ENCODE measurements at places on chromosomes 6 and 20.
A peak's percentile ranks its signal among the peaks of the same experiment; 100 is the strongest.

GRCh38 chr6:16527691-16528090, 233.6 kb downstream of the ATXN1 start:
- DNase-seq, result no peak

- DNase-seq, result peak; percentile 5
These were observed 6.0 kb downstream of the CD83 start for GRCh38 chr6:14123386-14124111.

DNA sequence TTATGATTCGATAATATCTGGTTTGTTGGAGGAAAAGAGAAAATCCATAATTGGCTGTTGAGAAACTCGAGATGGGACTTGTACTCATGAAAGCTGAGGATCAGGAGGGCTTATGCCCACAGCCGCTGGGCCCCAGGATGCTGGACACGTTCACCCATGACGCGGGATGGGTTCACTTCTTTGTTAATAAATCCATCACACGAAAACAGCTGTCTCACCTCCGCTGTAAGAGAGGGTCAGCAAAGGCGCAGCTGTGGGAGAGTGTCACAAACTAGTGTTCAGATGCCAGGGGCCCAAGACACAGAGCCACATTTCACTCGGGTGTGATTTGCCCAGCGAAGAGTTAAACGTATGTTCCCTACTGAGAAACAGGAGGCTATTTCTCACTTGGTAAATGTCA, 315.1 kb downstream of the THBS2 start:
- DNase-seq, result no peak

GRCh38 chr6:7732228-7732627, 6.3 kb downstream of the BMP6 start:
- DNase-seq, result no peak

DNA sequence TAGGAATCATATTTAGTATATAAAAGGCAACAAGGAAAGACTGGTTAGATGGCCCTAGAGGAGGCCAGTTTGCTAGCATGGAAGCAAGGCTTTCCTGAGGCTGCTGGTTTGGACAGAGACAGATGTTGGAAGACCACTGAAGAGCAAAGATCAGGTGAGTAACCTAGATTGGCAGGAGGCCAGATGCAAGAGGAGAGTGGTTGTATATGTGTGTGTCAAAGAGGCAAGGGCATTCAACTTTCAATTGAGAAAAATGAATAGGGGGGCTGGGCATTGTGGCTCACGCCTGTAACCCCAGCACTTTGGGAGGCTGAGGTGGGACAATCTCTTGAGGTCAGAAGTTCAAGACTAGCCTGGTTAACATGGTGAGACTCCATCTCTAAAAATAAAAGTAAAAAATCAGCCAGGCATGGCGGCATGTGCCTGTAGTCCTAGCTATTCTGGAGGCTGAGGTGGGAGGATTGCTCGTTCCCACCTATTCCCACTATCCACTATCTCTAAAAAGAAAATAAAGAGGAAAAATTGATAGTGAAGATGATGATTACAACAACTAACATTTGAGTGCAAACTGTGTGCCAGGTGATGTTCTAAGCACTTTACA, 79.8 kb downstream of the PRDM1 start:
- peak; percentile 14 for DNase-seq

- DNase-seq, result no peak
These were observed 80.6 kb upstream of the PROKR2 start for GRCh38 chr20:5397393-5397792.

GRCh38 chr6:119453242-119454200, 104.0 kb upstream of the MAN1A1 start:
- no peak for DNase-seq

DNA sequence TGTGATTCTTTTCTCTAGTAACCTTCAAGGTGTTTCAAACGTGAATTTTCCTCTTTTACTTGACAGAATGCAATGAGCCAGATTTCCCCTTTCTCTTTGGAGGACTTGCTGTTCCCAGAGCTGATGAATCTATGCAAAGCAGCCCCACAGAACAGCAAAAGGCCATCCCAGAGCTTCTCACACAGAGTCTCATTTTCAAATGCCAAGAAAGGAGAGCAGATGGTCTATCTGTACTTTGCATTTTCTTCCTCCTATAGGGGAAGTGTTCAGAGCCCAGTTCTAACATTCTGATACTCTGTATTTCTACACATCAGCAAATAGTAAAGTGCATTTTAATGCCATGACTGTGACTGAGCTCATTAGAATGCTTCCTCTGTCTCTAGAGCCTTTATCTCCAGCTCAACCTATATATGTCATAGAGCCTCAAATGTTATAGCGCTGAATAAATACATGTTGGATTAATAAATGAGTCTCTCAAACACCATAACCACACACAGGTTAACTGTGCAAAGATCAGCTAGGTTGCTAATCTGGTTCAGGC, 81.8 kb upstream of the EYA4 start:
- no peak for DNase-seq

GRCh38 chr20:4972506-4973251, 28.6 kb downstream of the SLC23A2 start:
- DNase-seq, result no peak

DNA sequence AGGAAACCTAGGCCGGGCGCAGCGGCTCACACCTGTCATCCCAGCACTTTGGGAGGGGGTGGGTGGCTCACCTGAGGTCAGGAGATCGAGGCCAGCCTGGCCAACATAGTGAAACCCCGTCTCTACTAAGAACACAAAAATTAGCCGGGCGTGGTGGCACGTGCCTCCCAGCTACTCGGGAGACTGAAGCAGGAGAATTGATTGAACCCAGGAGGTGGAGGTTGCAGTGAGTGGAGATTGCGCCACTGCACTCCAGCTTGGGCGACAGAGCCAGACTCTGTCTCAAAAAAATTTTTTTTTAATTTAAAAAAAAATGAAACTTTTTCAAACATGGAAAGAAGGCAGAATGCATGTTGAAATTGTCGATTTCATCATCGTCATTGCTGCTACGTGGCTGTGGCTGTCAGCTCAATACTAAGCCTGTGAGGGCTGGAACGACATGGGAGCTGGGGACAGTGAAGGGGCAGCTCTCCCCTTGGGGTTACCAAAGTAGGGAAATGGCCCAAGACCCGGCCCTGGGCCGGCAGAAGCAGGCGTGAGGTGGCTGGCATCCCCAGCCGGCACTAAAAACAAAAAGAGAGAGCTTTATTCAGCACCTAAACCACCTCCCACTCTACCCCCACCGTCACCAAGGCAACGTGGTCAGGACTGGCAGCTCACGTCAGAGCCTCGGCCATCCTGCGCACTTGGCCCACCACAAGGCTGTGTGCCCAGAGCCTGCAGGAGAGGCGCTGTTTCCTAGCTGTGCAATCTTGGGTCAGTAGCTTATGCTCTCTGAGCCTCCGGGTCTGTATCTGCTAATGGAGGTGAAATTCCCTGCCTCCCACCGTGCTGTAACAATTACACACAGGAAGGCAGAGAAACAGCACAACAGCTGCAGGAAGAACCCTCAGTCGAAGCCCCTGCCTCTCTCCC, 30.8 kb downstream of the AGPAT4 start:
- peak; percentile 87 for DNase-seq

DNA sequence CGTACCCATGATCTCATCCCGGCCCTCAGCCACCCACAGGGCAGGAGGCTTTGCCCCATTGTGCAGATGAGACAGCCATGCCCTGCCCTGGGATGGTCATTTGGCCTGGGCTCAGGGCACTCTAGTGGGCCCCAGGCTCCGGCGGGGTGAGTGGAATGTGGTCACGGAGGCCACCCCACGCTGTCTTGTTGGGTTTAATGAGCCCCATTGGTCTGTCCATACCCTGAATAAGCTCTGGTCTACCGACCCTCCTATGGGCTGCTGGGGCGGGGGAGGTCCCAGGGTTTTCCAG, 50.6 kb downstream of the FGD2 start:
- no peak for DNase-seq

DNA sequence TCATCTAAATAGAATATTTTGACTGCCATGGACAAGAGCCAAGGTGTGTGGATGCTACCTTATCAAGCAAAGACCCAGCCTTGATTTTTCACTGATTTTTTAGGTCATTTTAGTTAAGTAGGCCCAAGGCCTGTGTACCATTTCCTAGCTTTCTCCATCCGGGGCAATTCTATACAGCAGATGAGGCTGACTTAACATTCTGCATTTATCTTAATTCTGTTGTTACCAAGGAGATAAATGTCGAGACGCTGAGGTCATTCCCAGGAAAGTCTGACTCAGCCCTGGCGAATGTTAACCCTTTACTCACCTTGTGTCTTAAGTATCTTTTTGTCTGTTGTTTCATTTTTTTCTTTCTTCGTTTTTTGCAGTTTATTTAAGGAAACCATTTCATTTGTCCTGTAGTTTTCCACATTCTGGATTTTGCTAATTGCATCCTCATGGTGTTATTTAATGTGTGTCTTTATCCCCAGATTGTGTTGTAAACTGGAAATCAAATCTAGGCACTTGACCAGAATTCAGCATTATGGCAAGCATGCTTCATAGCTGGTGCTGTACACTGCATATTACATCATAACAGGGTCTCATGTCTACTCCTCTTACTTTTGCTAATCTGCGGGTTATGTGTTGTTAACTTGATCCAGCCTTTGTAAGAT, 277.0 kb downstream of the CDKAL1 start:
- peak; percentile 96 for DNase-seq

GRCh38 chr20:62377064-62377461, 9.8 kb upstream of the RPS21 start:
- no peak for DNase-seq

GRCh38 chr20:5864873-5865587, 85.3 kb downstream of the TRMT6 start:
- DNase-seq, result peak; percentile 74

DNA sequence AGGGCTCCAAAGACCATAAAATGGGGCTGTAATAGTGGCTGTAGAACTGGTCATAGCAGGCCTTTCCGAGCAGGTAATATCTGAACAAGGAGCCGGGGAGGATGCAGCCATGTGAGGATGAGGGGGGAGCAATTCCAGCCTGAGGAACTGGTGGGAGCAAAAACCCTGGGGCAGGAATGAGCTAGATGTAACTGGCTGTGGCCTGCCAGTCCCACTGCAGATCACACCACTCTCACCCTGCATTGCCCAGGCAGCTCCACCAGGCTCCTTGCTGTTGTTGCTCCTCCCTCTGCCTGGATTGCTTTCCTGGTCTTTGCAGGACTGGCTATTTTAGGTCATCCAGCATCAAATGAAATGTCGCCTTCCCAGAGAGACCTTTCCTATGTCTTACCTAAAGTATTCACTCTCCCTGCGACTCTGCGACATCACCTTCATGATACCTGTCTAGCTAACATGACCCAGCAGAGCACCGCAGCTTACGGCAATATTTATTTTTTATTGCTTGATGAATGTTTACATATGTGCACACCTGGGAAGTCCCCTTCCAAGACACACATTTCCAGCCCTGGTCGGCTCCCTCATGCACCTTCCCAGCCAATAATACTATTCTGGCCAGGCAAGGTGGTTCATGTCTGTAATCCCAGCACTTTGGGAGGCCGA, 2.4 kb upstream of the ZFP64 start:
- DNase-seq, result no peak

- DNase-seq, result no peak
These were observed 20.7 kb upstream of the HEY2 start for GRCh38 chr6:125728739-125729138.

DNA sequence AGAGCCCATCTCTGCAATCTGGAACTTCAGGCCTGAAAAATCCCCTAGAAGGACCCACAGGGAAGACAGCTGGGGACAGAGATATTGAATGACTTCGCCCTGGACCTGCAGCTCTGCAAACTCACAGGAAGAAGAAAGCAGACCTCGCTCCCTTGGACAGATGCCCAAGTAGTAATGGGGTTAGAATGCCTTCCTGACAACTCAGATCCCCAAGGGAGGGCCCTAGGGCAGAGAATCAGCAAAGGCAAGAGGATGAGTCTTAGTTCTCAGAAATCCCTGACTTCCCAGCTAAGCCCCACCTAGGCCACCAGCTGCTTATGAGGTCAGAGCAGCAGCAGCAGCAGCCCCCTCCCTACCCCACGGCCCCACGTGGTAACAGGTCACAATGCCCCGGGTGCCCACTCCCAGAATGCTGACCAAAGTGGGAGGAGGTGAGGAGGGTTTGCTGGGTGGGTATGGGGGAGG, at the start of gene C20orf141:
Gene C20orf141, plus strand, starts transcription at position 401 of the 465 bp plus-strand sequence. CDS start 198 bp downstream, outside the sequence.
- peak; percentile 98 for DNase-seq

DNA sequence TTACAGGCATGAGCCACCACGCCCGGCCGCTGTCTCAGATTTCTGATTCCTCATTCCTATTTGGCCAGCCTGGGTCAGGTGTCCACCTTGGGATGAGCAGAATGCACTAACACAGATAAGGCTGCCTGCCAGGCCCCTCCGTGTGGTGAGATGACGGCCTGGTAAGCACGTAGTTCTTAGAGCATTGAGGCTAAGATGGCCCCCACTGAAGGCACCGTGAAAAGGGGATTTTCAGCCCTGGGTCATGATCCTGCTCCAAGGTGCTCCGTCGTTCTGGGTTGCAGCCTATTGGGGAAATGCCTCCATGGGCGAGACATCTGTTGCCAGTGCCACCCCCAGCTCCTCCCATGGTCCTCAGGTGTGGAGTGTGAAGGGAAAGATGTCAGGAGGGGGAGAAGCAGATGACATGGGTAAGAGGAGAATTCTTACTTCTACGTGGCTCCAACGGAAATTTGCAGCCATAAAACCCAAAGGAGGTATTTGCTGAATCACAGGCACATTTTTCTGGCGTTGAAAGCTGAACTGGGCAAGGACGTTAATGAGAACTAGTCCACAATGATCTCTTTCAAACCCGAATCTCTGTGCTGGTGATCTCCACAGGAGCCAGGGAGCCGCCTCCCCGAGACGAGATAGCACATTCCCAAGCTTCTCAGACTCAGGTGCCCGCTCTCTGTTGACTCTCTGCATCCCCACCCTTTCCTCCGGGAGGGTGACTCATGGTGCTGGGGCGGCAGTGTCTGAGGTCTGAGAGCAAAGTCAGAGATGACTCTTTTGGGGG, 34.0 kb upstream of the BMP6 start:
- peak; percentile 28 for DNase-seq

DNA sequence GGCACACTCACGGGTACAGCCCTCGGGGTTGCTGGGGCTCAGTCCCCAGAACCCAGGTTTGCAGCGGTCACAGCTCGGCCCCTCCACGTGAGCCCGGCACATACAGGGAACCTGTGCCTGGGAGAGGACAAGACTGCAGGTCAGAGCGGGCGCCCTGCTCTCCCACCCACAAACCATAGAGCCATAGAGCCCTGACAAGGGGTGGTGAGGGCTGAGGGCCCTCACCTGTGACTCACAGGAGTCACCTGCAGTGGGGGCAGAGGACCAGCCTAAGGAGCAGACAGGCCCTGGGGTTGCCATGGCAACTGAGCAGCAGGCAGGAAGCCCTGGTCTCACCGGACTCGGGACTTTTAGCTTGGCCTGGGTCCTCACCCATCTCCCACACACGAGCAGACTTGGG, 30.8 kb downstream of the LAMA5 start:
- DNase-seq, result no peak

DNA sequence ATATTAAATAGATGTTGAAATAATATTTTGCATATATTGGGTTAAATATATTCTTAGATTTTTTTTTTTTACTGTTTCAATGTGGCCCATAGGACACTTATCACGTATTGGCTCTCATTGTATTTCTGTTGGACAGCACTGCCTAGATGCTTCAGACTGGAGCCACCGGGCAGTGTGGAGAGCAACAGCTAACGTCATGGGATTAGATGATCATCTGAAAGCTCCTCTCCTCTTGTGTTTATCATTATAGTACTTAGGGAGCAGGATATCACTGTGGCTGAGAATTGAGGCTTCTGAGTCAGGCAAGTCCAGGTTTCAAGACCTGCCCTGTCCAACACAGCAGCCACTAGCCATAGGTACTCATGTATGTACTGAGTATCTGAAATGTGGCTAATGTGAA, 87.4 kb downstream of the ZHX3 start:
- DNase-seq, result no peak

- DNase-seq, result no peak
These were observed 607.1 kb downstream of the MEI4 start for GRCh38 chr6:78259935-78260334.

GRCh38 chr6:154378518-154378917, 21.9 kb upstream of the IPCEF1 start:
- DNase-seq, result no peak
